Foreskin fibroblast (primary cell): ENCODE measurements at places on chromosomes 6 and 20.
A peak's percentile ranks its signal among the peaks of the same experiment; 100 is the strongest.

DNA sequence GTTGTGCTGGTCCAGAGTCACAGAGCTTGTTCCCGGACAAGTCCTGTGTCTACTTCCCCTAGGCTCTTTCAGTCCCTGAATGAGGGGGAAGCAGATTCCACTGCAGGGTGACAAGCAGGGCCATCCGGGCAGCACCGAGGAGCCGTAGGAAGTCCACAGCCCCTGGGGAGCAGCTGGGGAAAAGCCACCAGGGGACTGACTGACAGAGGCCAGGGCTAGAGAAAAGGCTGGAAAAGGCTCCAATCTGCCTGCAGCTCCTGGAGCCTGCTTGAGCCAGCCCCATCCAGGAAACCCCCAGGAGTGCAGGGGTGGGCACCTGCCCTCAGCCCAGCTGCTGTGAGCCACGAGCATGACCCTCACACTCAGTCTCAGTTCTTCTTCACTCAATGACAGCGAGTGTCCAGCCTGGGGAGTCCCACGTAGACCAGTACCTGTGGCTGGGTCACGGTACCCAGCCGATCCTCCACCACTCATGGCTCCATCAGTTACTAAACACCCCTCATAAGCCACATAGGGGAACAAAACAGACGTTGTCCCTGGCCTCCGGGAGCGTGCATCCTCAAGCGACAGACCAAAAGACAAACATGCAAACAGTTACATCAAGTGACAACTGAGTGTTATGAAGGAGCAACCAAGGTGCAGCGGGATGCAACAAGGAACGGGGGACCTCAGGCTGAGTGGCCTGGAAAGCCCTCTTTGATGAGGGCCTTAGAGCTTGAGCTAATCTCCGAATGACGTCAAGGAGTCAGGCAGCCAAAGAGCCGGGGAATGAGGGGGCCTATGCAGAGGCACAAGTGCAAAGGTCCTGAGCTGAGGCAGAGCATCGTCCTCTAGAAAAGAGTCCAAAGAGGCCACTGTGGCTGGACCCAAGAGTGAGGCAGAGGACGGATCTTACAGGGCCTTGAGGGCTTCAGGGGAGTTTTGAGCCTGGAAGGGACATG is 24.8 kb upstream of the VSTM2L start:
- no peak for DNase-seq

DNA sequence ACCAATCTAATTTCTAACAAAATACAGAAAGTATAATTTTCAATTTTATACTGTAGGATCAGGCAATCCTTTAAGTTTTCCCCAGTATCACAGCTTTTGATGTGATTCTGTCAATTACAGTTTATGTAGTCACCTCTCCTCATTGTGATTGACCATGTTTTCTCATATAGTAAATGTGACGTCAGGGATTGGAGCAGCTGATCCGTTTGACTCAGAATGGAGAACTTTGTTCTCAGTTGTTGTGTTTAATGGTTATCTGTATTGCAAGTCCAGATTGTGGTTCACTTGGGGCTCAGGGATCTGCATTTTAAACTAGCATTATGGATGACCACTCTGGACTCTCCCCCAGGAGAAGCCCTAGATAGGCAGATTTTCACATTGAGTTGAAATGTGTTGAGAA is 90.6 kb downstream of the DNAH8 start:
- no peak for DNase-seq

GRCh38 chr6:56062836-56063235 is 184.5 kb downstream of the COL21A1 start:
- DNase-seq: no peak

DNA sequence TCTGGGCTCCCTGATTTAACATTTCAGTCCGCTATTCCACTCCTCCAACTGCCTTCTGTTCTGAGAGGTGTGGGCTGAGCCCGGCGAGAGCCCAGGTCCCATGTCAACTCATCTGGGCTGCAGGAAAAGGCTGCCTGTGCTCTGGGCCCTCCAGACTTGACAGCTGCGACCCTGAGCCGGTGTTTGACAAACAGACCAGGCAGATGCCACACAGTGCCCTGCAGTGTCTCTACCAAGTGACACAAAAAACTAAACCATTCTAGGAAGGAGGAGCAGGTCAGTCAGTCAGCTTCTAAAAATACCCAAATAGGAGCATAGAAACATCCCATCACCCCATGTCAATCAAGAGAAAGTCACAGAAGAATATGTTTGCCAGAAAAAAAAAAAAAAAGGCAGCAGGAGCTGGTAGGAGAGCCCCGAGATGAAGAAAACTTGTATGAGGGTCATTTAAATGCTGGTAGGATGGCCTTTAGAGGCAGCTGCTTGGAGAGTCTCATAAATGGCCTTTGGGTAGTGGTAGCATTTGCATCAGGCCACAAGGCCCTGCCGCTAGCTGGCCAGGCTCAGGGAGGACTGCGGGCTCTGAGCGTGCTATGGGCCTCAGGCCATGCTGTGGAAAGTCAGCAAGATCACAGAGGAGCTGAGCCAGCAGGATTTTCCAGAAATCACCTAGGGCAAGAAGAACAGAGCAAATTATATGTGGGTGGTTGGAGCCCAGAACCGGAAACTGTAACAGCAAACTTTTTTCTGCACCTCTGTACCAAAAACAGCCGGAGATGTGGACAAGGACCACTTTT is 36.6 kb upstream of the GFOD1 start:
- no peak for DNase-seq

DNA sequence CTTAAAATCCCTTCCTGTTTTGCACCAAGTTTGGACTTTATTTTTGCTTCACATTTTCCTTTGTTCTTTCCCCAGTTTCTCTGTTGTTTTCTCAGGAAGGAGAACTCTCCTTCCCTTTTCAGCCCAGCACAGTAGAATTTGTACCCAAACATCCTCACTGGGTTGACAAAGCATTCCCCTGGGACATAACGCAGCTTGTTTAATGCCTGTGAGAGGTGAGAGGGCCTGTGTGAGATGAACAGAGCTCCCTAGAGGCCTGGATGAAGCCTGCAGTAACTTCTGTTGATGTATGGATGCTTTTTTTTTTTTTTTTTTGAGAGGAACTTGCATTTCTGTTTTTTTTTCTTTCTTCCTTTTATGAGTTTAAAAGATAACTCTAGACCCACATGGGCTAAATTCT is 104.9 kb upstream of the SLC22A23 start:
- DNase-seq: no peak

DNA sequence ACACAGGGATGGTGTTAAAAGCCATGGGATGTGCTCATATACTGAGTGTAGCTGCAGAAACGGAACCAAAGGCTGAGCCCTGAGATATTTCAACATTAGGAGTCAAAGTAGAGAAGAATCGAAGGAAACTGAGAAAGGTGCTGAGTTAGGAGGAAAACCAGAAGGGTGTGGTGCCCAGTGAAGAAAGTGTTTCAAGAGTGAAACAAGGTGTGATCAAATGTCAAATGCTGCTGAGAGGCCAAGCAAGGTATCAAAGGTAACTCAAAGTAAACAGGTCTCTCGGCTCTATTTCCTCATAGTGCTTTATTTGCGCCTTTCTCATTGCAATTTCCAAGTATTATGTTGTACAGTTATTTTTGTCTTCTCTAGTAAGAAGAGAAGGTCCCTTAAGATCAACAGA is 94.1 kb downstream of the PRDM1 start:
- DNase-seq: no peak

- peak; percentile 42 for DNase-seq
These were observed 899.4 kb upstream of the FLRT3 start for GRCh38 chr20:15236812-15237211.

GRCh38 chr20:33499355-33499754 is 9.5 kb downstream of the CBFA2T2 start:
- peak; percentile 8 for DNase-seq

GRCh38 chr6:22145823-22146677 is 150.8 kb downstream of the PRL start:
- DNase-seq: peak; percentile 70

- DNase-seq: no peak
These were observed 83.9 kb downstream of the CDC5L start for GRCh38 chr6:44471271-44471981.

DNA sequence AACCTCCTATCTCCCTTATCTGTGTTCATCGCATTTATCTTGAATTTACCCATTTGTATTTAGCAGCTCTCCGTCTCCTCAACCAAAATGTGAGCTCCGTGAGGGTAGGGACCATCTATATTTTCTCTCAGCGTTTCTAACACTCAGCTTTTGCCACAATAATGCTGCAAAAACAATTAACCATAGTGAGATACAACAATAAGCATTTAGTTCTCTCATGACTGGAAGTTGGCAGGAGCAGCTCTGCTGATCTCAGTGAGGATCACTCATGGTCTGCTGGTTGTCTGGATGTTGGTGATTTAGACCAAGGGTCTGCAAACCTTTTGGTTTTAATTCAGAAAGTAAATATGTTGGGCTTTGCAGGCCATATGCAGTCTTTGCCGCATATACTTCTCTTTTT is 394.8 kb upstream of the RNF217 start:
- no peak for DNase-seq

GRCh38 chr6:24780206-24780605 is 5.5 kb downstream of the GMNN start:
- DNase-seq: peak; percentile 30

DNA sequence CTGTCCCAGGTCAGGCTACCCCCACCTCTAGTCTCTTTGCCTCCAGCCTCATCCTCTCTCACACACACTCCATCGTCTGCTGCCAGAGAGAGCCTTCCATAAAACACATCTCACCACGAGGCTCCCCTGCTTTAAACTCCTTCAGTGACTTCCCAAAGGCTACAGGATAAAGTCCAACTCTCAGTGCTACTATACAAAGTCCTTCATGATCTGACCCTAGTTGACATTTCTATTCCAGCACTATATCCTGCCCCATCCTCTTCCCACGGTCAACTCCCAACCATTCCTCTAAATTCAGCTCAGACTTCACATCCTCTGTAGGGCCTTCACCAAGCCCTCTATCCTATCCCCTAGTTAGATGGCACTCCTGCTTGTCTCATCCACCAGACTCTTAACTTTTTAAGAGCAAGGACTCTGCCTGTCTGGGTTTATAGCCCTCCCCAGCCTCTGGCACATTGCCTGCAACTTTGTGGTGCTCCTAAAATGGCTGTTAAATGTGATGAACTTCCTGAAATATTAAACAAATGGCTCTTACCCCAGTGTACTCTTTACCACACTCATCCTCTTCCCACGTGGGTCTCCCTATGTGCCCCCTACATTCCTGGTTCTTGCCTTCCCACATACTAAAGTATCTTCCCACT is 36.1 kb downstream of the KIF16B start:
- DNase-seq: no peak

- no peak for DNase-seq
These were observed 1405.1 kb downstream of the GRIK2 start for GRCh38 chr6:102798636-102799035.

GRCh38 chr6:168606722-168607121 is 165.7 kb downstream of the SMOC2 start:
- no peak for DNase-seq

GRCh38 chr6:43070028-43070632 is 6.0 kb upstream of the PTK7 start:
- peak; percentile 84 for DNase-seq

GRCh38 chr6:160034036-160034930 is 65.4 kb downstream of the IGF2R start:
- DNase-seq: peak; percentile 61

DNA sequence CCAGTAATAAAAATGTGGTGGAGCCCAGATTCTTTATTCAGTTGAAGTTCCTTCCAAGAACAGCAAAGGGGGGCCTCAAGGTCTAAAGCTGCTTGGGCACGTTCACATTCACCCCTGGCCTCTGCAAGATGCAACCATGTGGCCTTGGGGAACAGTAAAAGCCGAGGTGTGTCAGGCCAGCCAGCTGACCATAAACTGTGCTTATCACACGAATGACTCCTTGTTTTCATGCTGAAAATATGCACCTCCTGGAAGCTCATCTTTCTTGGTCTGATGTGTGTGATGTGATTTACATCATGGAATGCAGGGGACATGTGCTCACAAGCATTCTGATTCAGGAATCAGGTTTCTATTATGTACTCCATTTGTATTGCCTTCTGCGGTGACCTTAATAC is 211.6 kb upstream of the MARCKS start:
- DNase-seq: peak; percentile 92
